ENCODE measurements at places on chromosomes 5 and 9.
A peak's percentile ranks its signal among the peaks of the same experiment; 100 is the strongest.

DNA sequence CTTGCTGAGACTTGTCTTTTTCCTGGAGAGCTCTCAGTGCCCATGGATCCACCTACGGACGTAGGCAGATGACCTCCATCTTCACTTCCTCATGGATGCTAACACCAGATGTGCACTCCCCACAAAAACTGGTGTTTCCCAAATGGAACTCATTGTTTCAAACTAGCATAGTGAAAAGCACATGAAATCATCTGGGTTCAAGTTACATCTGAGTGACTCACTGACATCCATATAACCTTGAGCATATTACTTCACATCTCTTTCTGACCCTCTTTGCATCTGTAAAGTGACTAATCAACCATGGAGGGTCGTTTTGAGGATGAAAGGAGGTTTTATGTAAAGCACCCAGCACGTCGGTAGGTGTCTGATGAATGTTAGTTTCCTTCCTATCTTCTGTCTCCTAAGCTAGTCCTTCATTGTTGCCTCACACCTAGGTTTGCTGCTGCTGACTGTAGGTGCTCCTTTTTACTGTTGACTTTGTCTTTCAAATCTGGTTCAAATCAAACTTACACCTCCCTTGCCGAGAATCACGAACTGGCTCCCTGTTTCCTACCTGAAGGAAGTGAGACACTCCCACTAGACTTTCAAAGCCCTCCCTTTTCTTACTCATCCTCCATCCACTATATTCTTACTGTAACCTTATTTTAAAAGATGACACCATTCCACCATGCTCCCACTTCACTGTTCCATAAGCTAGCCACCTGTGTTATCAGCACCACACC, 10.3 kb downstream of the OCLN start:
- no peak for DNase-seq

DNA sequence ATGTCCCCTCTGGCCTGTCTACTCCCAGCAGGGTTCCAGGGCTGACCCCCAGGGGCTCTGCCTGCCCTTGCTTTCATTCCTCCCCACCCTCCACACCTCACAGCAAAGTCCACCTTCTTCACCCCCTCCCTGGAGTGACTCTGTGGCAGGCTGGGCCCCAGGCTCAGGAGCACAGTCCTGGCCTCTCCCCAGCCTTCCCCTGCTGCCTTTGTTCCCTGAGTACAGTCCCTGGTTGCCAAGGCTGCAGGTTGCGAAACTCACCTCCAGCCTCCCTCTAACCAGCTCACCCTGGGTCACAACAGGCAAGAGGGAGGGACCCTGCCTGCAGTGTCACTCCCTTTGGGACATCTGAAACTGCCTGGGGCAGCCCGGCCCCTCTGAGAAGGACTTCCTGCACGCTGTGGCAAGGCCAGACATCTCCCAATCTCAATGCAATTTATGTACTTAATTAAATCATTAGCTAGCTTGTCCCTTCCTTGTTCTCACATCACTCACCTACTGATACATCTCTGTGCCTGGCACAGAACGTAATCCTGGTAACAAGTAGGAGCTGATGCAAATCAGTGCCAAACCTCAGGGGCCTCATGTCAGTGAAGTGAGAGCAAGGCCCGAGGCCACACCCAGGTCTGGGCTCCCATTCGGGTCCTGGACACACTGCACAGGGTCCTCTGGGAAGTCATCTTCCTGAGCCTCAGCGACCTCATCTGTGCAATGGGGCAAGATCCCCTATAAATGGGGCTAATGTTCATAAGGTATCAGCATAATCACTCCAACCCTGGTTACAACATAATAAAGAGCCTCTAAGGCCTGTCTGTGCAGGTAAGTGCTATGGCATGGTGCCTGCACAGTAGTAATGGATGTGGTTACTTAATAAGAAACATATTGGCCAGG, 27.3 kb upstream of the TRIM14 start:
- no peak for DNase-seq

- no peak for DNase-seq
Observed at GRCh38 chr9:88583901-88584596, 49.1 kb downstream of the NXNL2 start.

DNA sequence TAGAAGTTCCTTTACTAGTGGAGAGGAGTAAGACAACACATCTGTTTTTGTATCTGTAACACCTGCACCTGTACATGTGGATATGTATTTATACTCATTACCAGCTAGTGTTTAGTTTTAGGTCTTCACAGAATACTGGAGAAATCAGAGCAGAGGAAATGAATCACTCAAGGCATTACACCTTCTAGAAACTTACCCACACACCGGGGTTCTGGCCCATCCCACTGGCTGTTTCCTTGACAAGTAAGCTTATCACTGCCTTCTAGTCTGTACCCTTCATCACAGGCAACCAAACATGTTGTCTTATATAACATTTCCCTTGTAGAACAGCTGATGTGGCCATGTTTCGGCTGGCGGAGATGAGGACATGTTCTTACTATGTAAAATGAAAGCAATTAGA, 76.7 kb downstream of the SVEP1 start:
- no peak for DNase-seq

DNA sequence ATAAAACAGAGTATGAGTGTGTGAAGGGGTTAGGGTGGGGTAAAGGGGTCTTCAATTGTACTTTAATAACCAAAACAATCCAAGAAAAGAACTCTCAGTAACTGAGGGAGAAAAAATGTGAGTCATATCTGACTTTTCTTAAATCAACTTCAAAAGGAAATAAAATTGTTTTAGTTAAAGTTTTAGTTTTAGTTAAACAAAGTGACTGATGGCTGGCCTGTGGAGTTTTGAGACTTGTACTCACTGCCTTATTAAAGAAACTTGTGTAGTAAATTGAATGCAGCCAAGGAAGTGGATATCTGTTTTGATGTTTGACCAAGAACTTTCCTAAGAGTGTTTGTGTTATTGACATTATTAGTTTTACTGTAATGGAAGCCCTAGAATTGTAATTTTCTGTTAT, 2032.6 kb downstream of the MAT2B start:
- no peak for DNase-seq

GRCh38 chr9:126379661-126380360, 53.2 kb downstream of the MVB12B start:
- no peak for DNase-seq

- DNase-seq, result no peak
Observed at GRCh38 chr9:131033269-131034224, 24.6 kb downstream of the LAMC3 start.

DNA sequence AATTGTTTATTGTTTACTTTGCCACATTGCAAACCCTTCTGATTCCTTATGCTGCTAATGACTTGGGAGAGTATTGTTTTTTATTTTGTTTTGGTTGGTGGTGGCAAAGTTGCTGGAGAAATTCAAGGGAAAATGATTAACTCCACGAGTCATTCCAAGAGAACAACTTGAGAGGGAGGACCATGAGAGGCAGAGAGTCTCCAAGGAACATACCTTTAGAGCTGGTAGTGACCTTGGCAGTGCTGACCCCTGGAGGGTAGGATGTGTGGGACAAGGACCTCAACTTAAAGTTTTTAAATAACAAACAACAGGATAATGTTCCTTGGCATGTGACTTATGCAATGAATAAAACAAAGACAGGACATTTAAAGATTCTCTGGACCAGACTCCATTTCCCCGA, 139.7 kb downstream of the LRRC70 start:
- no peak for DNase-seq

GRCh38 chr9:100066539-100066938, 32.3 kb downstream of the ERP44 start:
- DNase-seq, result no peak

- DNase-seq, result no peak
Observed at GRCh38 chr5:63602971-63603370, 359.3 kb downstream of the HTR1A start.

- no peak for DNase-seq
Observed at GRCh38 chr5:81825237-81825636, 74.3 kb upstream of the SSBP2 start.

DNA sequence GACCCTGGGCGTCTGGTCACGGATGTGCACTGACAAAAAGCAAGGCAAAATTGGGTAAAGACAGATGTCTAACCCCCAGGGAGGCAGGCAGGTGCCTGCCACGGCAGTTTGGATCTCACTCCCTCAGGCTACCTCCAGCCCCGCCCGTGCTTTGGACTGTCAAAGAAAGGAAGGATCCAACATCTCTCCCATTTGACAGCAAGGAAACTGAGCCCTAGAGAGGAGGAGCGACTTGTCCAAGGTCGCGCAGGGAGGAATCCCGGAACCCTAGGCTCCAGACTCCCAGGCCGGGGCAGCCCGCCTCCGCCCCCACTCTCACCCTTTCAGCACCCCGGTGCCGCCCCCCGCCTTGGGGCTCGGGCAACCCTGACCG, 376 bp downstream of the GOLGA1 start:
- peak; percentile 85 for DNase-seq

DNA sequence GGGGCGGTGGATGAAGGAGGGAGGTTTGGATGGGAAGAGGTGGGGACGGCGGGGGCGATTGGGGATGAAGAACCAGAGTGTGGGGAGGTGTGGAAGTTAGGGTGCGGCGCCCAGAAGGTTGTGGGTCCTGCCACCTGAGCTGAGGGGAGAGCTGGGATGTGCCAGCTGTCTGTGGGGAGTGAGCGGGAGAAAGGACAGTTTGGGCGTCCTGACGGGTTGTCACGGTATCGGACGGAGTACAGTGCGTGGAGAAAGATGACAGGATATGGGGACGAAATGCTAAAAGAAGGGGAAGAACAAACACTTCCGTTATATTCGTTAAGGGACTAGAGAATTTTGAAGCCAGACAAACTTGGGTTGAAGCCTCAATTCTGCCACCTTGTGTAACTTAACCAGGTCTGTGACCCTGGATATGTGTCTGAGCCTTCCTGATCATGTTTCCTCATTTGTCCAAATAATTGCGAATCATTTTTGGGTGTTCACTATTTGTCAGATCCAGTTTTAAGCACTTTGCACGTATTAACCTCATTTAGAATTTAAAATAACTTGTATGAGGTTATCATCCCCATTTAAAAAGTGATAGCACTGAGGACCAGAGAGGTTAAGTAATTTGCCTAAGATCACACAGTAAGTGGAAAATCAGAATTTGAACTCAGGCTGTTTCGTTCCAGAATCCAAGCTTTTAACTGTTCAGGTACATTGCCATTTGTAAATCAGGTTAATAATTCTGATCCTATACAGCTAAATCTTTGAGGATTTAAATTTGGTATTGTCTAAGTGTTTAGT, 689 bp downstream of the CNTRL start:
- peak; percentile 9 for DNase-seq

- no peak for DNase-seq
Observed at GRCh38 chr5:41636605-41637004, 126.2 kb upstream of the PLCXD3 start.

DNA sequence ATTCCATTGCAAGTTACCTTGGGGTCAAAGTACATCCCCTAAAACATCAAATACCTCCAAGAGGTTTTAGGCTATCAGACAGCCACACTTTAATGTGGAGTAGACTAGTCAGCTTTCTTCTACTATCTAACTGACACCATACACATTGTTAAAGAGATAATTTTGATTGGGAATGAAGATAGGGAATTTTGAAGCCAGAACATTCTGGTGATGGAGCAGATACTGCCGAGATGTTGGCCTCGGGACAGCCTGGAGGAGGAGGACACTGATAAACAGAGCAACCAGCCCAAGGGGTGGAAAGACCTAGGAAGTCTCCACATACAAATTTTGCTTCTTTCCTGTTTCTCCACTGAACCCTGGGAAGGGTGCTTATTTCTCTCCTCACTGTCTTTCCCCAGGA, 14.9 kb downstream of the TJP2 start:
- DNase-seq, result no peak

- no peak for DNase-seq
Observed at GRCh38 chr5:150114773-150115408, 28.5 kb upstream of the CSF1R start.

- DNase-seq, result no peak
Observed at GRCh38 chr5:156759156-156759555, 90.9 kb upstream of the PPP1R2B start.

Measured in NCI-H2081 treated with DMSO at 0.1 percent for 48 hours (cell line).